KG1 (cell line): ENCODE measurements at places on chromosomes 5 and 9.

- DNase-seq = no peak
These were observed 42.2 kb downstream of the FGD3 start for GRCh38 chr9:92989561-92989960.

DNA sequence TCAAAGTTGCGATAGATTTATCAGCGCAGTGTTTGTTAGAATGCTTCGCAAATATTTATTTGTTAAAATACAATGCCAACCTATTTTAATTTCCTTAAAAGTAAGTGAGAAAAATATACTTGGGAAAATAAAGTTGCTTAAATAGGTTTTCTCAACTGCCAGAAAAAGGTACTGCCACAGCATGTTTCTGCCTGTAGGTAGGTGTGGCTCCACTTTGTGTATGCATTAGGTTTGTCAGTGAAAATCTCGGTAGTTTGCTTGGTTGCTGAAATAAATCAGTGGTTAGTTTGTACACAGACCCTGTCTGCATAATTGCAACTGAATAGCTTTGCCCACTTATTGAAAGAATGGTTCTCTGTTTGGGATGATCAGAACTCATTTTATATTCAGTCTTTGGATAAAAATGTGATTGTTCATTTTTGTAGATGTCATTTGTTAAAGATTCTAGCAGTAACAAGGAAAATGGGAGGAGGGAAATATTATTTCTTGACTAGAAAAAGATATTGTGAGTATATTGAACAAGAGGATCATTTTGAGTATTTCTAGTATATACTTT, 25.7 kb downstream of the C9orf85 start:
- DNase-seq = no peak

DNA sequence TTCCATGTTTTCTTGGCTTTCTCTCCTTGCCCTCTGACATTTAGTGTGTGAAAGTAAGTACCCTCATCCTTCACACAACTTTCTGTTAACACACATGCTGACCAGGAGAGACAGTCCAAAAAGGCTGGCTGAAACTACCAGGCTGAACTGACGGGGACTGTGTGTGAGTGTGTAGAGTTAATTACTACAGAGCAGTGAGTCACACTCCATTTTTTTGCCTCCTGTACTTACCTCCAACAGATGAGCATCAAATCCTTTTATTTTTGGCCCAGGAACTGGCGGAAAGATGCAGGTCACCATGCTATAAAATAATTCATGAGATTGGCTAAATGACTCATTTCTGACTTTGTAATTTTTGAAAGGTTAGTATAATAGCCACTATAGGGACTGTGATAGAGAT, 20.2 kb upstream of the AGXT2 start:
- DNase-seq = no peak

DNA sequence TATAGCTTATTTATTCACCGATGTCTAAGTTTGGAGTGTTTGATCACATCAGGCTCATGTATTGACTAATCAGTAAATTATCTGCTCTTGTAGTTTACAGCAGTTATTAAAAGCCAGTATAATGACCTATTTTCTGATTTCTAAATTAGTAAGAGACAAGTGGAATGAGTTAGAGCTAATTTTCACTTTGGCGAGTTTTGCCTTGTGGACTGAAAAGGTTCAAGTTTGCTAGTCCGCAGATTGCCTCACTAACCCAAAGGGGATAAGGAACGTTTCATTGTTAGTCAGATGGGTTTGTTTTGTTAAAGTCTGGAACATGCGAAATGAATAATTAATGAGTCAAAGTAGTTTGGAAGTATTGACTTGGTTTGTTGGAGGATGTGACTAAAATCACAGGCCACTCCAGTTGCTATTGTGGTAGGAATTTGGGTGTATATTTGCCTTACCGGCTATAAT, 40.1 kb downstream of the SMARCA2 start:
- no peak for DNase-seq

- no peak for DNase-seq
These were observed 97.1 kb upstream of the IRX2 start for GRCh38 chr5:2848619-2849018.

GRCh38 chr9:98488571-98489312, 220.0 kb downstream of the GABBR2 start:
- DNase-seq = no peak

GRCh38 chr5:31824869-31825517, 186.1 kb downstream of the PDZD2 start:
- no peak for DNase-seq

GRCh38 chr5:298737-299125, 22.8 kb upstream of the AHRR start:
- DNase-seq = no peak

DNA sequence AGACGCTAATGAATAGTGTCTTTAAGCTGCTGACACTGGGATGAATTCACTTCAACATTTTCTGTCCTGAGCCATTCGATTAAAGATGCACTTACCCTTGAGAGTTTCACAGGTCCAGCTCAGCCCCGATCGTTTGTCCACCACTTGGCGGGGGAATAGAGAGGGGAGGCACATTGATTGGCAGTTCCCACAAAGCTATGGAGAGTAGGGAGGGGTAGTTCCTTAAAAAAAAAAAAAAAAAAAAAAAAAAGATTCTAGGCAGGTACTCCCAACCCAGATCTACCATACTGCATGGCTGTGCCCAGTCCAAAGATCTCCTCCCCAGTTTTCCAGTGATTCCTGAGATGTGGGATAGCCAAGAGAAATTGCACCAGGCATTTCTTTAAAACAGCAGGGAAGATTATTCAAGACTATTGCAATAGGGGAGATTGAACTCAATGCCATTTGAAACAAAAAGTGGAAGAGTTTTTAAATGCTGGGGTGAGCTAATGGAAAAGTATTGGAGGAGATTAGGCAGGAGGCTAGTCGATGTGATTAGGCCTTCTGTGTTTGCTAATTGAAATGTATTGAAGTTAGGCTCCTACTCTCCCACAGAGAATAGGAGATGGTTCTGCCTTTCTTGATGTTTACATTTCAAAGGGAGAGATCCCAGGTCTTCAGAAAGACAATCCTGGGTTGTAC, 2217.4 kb upstream of the WWC1 start:
- DNase-seq = no peak
